ENCODE measurements at places on chromosomes 5 and 9.
A peak's percentile ranks its signal among the peaks of the same experiment; 100 is the strongest.

DNA sequence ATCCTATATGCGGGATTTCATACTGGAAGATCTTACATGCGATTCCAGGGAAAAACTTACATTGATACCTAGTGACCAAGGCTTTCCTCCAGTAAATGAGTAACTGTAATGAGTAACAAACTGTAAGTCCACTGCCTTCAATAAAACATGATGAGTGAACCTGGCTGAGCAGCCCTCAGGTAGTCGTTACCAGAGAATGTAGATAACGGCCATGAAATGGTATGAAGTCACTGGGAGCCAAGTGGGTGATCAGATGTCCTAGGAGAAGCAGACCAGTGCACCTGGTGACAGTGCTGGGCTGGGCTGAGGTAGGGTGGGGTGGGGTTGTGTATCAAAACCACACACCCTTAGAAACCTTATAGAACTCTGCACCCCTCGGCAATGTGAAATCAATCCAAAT, 203.6 kb downstream of the ALDH1A1 start:
- no peak for DNase-seq

DNA sequence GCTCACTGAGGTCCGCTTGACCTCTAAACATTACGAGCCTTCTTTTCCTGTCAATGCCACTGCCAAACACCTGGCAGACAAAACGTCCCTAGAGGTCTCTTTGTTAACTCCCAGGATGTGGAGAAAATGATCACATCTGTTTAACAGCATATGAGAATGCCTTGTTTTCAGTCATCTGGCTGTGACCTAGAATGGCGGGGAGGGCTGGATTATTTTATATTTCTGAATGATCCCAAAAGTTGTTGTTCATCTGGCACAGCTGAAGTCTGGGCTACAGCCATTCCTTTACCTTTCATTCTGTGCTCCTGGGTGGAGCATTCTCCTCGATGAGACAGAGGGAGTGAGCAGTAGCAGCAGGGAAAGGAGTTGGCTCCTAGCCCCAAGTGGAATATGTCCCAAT, 138.2 kb downstream of the PRDM6 start:
- DNase-seq, result no peak

GRCh38 chr5:159897786-159898393, 18.4 kb upstream of the ADRA1B start:
- no peak for DNase-seq

- no peak for DNase-seq
Measured at GRCh38 chr5:40172721-40173120, 507.0 kb upstream of the PTGER4 start.

DNA sequence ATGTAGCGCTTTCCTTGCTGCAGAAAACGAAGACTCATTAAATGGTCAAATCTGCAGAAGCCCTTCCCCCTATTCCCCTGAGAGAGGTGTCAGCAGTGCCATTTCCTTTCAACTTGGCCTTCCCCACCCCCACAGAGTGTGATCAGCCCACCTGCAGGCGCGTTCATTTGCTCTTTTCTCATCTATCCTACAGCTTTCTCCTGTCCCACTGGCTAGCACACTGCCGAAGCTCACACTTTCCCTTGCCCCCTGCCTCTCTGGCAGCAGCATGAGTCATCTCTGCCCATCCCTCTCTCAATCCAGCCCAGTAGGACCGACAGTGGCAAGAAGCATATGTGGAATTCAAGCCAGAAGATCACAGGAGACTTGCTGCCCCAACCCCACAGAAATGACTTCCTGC, 213.8 kb downstream of the FAM114A2 start:
- DNase-seq, result no peak

DNA sequence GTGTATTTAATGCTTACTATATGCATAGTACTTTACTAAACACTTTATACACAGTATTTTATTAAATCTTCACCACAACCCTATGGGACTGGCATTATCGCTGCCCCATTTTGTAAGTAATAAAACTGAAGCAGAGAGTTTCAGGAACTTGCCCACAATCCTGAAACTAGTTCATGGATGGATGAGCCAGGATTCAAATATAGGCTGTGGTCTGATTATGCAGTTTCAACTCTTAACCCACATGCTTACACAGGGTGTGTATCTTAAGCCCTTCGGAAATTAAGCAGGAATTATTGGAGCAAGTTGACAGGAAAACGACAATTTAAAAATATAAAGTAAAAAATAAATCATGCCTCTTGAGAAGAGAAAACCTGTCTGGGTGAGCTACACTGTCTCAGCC, 109.0 kb downstream of the ATP10B start:
- DNase-seq, result no peak

DNA sequence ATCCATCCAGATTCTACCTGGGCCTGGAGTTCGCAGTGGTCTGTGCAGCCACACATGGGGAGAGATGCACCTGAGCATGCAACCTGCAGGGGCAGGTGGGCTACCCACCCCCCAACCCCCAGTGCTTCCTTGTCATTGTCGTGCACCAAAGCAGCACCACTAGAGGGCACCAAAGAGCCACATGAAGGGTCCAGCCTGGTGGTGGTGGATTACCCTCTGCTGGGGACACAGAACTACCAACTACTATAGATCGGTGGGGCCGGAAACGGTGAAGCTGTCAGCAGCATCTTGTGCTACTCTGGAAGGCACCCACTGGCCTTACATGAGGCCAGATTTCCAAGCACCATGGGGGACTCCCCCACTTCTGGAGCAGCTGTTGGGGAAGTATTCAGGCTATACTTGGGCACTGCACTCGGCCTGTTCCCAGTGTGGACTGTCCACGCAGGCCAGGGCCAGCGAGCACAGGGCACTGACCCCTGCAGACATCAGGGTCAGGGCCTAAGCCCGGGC, 60.2 kb upstream of the TBC1D2 start:
- DNase-seq, result peak; percentile 81

DNA sequence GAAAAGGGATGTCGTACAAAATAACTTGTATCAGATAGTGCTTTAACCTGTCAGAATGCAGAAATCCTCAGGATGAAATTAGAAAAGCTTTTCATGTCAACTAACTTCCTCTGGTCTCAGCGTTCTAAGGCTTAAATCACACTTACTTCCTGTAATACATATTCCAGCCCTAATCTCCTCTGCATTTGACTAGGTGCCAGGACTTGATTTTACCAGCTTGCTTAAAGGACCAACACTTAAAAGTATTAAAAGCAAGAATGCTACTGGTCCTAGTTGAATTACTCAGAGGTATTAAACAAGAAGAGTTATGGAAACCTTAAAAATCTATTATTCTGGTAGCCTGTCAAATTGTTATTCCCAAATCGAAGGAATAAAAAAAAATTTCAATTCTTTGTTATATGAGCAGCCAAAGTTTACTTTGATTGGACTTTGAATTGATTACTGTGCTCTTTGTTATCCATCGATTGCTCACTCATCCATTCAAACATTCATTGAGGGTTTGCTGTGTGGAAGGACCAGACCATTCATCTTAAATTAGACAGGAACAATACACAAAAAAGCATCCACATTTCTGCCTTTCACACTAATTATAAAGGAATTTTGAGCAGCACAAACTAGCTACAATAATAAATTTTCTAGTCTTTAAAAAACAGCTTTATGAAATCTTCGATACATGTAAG, 108.7 kb downstream of the MUSK start:
- no peak for DNase-seq

DNA sequence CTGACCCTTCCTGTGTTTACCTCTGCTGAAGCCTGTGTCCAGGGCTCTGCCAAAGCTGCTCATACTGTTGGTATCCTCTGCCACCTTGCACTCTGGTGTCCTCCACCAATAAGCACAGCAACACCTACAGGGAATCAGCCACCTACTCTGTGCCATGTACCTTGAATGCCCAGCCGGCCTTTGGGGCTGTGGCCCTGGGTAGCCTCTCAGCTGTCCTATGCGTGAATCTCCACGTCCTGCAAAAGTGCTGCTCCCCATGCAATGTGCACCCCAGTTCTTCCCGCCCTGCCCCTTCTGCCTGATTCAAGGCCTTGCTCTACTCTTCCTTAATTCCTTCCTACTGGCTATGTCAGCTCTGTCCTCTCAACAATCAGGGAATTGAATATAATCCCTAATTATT, 506.5 kb downstream of the ARHGEF28 start:
- DNase-seq, result no peak

DNA sequence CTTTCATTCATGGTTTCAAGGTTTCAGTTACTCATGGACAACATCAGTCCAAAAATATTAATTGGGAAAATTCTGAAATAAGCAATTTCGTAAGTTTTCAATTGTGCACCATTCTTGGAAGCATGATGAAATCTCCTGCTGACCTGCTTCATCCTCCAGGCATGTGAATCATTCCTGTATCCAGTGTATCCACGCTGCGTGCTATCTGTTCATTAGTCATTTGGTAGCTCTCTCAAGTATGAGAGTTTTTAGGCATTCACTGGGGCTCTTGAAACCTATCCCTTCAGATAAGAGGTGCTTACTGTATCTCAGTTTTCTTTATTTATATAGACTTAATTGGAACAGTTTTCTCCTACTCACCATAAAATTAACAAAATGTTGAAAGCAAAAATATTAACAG, 293.0 kb downstream of the CDH12 start:
- DNase-seq, result no peak

GRCh38 chr5:89498699-89499098, 615.7 kb upstream of the MEF2C start:
- no peak for DNase-seq

GRCh38 chr5:107442452-107442851, 228.3 kb downstream of the EFNA5 start:
- no peak for DNase-seq

DNA sequence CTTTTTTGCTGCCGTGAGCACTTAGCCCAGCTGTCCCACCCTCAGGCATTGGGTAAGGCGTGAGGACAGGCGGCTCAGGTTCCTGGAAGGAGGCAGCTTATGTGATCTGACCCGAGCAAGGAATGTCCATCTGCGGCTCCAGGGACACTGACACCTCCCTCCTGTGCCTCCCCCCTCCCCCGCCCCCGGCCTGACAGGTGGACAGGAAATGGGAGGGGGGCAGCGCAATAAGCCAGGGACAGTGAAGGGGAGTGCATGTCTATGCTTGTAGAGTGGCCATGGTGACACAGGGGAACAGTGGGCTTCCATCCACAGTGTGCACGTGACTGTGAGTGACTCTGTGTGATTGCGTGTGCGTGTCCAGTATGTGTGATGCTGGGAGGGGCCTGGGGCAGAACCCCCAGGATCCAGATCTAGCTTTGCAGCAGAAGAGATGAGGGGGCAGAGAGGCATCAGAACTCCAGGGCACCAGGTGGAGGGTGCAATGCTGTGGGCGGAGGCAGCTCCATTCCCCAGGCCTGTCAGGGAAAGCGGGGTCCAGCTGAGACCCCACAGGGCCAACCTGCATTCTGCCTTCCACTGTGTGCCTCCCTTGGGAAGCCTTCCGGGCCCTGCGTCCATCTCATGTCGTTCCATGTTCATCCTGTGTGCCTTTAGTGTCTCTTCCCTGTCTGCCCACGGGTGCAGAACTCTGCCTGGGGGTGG, 30.5 kb downstream of the CNTFR start:
- DNase-seq, result no peak

- no peak for DNase-seq
Measured at GRCh38 chr9:133971121-133971951, 20.8 kb downstream of the VAV2 start.

- no peak for DNase-seq
Measured at GRCh38 chr9:77163884-77164283, 13.4 kb upstream of the VPS13A start.

- no peak for DNase-seq
Measured at GRCh38 chr9:4748612-4749011, 7.6 kb upstream of the AK3 start.

GRCh38 chr5:116763987-116764866, 189.6 kb upstream of the SEMA6A start:
- DNase-seq, result no peak

DNA sequence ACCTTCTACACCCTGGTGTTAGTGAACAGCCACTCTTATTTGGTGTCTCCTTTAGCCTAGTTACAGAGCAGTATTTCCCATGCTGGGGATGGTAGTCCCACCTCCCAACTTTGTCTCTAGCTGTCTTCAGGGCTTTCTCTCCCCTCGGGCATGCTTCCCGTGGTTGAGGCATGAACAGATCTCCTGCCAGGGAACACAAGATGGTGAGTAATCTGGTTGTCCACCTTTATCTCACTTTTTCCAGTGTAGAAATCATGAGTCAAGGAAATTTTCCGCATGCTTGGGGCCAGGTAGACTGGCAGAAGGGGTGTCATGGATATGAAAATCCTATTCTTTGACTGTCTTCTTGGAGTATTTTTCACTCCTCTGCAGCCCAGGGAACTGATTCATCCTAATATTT, 532.9 kb downstream of the ANXA1 start:
- DNase-seq, result no peak

GRCh38 chr9:34331196-34331595, 1.8 kb downstream of the NUDT2 start:
- DNase-seq, result no peak

DNA sequence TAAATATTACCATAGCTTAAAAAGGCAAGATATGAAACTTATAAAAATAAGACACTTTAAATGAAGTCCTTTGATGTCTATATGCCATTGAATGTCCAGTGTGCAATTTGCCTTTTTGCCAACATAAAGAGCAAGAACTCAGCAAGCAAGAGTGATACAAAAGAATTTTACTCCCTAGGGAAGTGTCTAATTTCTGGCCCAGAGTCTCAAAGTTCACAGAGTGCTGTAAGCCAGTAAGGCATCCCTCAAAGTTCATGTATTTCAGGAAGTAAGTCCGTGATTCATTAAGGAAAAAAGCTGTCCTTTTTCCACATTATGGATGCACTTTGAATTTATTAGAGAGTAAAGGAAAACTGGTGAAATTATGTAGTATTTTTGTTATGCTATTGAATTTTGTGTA, 185.2 kb downstream of the CCDC171 start:
- DNase-seq, result no peak

GRCh38 chr5:136511046-136511445, 145.7 kb upstream of the TRPC7 start:
- DNase-seq, result no peak

DNA sequence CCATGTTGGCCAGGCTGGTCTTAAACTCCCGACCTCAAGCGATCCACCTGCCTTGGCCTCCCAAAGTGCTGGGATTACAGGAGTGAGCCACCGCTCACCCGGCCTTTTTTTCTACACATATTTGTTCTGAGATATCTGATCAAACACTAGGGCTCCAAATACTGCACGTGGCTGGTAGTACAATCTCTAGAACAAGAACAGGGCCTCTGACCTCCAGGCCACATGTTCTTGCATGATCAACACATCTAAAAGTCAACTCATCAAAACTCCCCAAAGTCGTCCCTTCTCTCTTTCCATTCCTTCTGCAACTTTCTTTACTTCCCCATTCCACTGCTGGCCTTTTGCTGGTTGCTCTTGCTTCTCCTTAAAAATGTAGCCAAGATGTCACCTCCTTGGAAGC, 113.3 kb upstream of the LHFPL2 start:
- no peak for DNase-seq

DNA sequence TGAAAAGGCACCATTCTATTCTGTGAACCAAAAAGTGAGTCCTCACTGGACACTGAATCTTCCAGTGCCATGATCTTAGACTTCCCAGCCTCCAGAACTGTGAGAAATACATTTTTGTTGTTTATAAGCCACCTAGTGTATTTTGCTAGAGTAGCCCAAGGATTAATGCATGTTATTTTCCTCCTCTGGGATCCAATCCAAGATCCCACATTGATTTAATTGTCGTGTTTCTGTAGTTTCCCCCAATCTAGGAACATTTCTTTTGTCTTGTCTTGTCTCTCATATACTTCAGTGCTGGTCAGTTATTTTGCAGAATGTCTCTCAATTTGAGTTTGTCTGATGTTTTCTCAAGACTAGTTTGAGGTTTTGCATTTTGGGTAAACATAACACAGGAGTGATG, 36.4 kb downstream of the GDNF start:
- no peak for DNase-seq

GRCh38 chr9:131112374-131113154, 12.8 kb upstream of the NUP214 start:
- DNase-seq, result no peak

- no peak for DNase-seq
Measured at GRCh38 chr9:112176524-112176923, 1.4 kb upstream of the SUSD1 start.
